Left lobe of liver (tissue), 2 donors: ENCODE measurements at places on chromosomes 11 and 22. TPM values are rescaled to one million over a fixed set of nuclear protein-coding genes. Genes with fewer than 3 reads are reported as not detected.

Gene OR8A1
- total RNA-seq, result not detected

Gene ZC3H7B
- 53.8 TPM for total RNA-seq

Gene FGF19
- total RNA-seq, result 0.15 TPM

GRCh38 chr22:41401781-41402648 lies 20.3 kb downstream of the TEF start:
- peak; percentile 92 for DNase-seq

DNA sequence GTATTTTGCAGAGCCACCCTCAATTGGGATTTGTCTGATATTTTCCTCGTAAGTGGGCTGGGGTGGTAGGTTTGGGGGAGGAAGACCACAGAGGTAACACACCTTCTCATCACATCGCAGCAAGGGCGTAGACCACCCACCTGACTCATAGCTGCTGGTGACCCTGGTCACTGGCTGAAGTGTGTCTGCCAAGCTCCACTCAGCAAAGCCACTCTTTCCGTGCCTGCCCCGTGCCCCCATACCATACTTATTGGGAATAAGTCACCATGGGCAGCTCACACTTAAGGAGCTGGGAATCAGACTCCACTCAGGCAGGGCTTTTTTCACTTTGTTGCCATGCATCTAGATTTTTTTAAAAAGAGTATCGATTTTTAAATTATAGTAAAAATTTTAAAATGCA lies 111.6 kb downstream of the PHF21B start:
- DNase-seq, result peak; percentile 21

- no peak for DNase-seq
Measured at GRCh38 chr22:48644108-48644507, 1183.6 kb downstream of the BRD1 start.
